ENCODE measurements at places on chromosomes 2 and 18.

- DNase-seq: no peak
Observed at GRCh38 chr18:76806301-76806700, 16.1 kb upstream of the ZNF236 start.

- DNase-seq: no peak
Observed at GRCh38 chr2:6574121-6574520, 291.6 kb downstream of the CMPK2 start.

- no peak for DNase-seq
Observed at GRCh38 chr2:183951630-183952029, 646.7 kb upstream of the ZNF804A start.

- no peak for DNase-seq
Observed at GRCh38 chr2:120990451-120990871, 254.8 kb downstream of the GLI2 start.

- DNase-seq: no peak
Observed at GRCh38 chr2:171847627-171848026, 46.4 kb downstream of the SLC25A12 start.

DNA sequence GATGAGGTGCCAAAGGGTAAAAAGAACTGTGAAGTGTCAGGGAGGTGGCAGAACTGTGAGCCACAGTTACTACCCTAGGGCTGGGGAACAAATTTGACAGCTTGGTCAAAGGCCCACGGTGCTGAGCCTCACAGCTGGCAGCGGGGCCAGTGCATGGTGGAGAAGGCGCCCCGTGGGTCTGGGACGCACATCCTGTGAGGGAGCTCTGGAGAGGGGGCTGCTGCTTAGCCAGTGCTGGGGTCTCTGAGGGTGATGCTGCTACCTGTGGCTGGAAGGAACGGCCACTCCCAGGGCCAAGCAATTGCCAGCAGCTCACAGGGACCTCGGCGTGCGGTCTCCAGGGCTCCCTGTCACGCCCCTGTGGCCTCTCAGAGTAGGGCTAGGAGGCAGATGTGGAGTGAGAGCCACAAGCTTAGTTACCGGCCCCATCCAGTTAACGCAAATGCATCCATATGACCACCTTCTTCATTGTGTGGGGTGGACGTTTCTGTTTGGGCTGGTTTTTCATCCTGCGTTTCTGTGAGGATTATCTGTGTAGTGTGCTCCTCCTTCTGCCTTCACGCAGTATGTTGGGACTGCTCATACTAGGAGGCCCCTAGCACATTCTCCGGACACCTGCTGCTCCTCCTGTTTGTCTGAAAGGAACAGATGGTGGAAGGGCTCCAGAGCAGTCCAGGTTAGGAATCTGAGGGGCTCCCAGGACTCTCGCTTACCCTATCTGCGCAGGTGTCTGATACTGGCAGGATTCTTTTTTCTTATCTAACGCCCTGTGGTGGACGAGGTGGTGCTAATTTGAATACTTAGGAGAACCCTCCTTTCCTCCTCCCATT, 26.0 kb downstream of the STK25 start:
- peak; percentile 2 for DNase-seq

GRCh38 chr2:144650907-144651306, 131.0 kb upstream of the ZEB2 start:
- no peak for DNase-seq

- DNase-seq: no peak
Observed at GRCh38 chr2:130380096-130380934, 24.5 kb downstream of the PTPN18 start.

GRCh38 chr2:39898934-39899333, 119.9 kb upstream of the THUMPD2 start:
- DNase-seq: no peak

DNA sequence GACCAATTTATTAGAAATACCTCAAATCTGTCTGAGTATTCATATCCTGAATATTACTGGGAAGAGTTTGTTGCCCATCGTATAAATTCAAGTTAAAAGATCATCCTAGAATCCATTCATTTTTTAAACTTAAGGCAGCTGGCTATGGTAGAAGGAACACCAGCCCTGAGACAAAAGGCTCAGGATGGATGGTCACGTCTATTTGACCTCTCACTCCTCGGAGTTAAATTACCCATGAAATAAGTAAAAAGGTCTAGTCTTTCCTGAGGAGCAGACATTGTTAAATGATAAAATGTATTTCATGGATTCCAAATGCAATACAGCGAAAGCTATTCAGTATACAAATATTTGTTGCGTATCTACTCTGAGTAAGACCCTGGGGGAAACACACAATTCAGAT, 826.0 kb upstream of the LRATD1 start:
- DNase-seq: no peak

DNA sequence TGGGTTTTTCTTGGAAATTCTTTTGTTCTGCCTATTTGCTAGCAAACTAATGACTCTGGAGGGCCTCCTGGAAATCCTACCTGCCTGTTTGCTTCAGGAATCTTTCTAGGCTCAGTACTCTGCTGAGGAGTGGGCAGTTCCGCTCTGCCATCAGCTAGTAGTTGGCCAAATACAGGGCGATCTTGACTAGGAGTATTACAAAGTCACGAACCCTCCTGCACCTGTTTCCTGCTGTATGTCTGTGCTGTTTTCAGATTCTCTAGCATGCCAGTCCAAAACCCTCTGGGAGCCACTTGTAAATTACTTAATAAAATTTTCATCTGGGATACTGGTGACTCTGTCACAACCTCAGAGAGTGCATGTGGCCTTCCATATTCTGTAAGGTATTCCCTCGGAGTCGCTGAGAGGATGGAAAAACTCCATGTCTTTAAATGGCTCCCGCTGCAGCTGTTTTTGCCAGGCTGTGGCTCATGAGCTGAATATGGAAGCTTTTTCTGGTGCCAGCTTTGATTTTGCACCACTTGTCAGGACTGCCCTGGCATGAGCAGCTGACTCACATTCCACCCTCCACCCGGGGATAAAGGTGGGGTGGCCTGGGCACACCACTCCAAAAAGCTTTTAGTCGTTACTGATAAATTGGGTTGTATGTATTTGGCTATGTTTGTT, 123.0 kb downstream of the RTN4 start:
- DNase-seq: no peak

GRCh38 chr2:18558458-18558857, 2.0 kb downstream of the RDH14 start:
- DNase-seq: no peak

DNA sequence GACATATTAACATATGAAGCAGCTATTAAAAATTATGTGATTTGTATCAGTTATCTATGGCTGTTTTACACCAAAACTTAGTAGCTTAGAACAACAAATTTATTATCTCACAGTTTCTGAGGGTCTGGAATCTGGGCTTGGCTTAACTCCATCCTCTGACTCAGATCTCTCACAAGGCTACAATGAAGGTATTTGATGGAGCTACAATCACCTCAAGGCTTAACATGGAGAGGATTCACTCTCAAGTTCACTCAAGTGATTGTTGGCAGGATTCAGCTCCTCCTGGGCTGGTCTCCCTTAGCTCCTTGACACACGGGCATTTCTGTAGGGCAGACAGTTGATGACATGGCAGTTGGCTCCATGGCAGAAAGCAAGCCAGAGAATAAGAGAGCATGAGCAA, 133.0 kb upstream of the SLC14A2 start:
- DNase-seq: no peak

GRCh38 chr2:165795011-165795410, 964 bp upstream of the GALNT3 start:
- DNase-seq: no peak

DNA sequence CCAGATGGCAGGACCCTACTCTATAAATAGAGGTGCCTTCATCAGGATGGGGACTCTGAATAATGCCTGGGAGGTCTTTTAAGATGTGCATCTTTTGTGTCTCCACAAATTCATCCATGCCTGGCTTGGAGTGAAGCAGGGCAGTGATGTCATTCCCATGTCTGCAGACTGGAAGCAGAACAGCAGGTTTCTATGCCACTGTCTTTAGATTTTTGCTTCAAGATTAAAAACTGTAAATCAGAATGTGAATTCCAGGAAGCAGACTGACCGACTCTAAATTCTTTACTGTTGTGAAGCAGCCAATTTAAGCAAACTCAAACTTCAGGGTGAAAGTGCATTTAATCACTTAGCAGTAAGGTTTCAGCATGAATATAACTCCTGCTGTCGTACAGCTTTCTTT, 159.3 kb downstream of the SCG2 start:
- no peak for DNase-seq

DNA sequence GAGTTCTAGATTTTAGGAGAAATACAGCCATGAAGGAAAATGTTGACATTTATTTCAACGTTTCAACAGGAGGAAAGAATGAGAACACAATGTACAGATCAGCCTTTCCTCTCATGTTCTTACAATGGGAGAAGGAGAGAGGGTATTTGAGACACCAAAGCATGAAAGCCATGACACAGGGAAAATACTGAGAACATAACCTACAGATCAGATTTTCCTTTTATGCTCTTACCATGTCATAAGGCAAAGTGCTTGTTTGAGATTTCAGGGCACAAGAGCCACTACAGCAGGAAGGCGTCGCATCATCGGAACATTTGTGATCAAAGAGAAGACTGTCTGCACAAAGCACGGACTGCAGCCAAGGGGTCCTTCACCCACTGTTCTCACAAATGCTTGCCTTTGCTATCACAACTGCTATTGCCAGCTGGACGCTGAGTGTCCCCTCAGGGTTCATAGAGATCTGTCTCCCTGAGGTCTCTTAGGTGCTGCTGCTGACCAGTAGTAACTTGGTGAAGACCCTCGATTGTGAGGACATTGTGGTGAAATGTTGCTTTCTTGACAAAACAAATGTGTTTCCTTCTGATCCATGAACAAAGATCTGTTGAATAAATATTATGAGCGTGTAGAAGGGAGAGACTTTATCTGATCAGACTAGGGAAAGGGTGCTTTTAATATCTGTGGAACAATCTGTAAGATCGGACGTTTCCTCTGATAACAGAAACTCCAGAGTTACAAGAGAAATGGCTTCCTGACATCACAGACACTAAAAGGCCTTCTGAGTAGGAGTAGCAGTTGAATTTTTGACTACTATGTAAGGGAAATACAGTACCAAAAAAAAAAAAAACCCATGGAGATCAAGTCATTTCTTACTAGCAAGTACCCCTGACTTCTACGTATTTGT, 6.4 kb upstream of the IL1RL1 start:
- no peak for DNase-seq

All from SJCRH30 (cell line).